ENCODE measurements at places on chromosomes 2 and 18.

DNA sequence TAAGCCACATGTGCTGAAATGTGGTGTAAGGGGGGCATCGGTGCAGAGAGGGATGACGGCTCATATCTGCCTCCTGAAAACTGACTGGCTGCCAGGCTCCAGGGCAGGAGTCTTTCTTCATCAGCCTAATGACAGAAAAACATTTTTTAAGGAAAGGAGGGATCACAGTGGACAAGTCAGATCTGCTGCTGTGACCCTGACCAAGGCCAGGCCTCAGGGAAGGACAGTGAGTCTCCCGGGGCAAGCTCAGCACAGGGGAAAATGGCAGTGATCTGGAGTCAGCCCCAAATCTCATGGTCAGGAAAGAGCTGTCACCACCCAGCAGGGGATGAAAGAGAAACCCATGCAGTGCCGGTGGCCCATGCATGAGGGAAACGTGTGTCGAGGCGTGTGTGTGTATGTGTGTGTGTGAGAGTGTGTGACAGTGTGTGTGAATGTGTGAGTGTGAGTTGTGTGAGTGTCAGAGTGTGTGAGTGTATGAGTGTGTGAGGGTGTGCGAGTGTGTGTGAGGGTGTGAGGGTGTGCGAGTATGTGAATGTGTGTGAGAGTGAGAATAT, 134.5 kb downstream of the INHBB start:
- no peak for DNase-seq

DNA sequence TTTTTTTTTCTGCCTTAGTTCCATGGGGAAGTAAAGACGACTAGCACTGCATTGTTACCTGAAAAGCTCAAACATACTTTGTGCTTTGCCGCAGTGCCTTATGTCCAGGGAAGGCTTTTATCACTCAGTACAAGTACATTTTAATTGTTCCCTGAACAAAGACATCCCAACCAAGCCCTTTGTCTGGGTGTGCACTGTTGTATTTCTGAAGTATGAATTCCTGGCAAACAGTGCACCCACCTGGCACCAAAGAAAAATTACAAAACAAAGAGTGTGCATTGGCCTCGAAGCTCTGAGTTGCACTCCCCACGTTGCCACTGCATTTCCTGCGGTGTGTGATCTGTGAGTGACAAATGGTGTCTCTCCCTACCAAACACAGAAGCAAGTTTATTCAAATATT, 858.5 kb upstream of the PIK3C3 start:
- DNase-seq, result no peak

GRCh38 chr2:43455731-43456642, 139.9 kb downstream of the THADA start:
- no peak for DNase-seq

DNA sequence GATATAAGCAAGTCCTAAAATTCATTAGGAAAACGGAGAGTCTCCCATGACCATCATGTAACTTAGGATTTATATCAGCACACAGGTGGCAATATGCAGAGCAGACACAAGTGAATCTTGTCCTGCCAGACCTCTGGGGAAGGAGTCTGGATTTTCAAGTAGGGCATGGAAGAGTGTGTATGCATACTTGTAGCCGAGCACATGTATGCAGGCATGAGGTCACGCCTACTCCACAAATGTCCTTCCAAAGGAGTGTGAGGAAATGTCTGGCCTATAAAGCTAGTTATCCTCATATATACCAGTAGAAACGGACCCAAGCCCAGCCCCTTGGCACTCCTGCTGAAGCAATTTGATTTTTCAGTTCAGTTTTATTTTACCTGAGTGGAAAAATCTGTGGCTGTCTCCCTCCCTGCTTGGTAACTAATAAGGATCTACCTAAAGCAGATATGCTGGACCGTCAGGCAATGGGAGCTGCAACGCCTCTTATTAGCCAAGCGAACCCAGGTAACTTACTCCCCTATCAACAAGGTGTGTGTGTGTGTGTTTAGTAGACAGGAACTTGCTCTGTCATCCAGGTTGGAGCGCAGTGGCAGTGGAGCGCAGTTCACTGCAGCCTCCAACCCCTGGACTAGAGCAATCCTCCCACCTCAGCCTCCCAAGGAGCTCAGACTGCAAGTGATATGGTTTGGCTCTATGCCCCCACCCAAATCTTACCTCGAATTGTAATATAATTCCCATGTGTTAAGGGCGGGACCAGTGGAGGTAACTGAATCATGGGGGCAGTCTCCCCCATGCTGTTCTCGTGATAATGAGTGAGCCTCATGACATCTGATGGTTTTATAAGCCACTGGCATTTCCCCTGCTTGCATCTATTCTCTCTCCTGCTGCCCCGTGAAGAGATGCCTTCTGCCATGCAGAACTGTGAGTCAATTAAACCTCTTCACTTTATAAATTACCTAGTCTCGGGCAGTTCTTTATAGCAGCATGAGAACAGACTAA, 2.8 kb downstream of the STAT1 start:
- no peak for DNase-seq

GRCh38 chr2:70517804-70518203, 35.8 kb downstream of the TGFA start:
- no peak for DNase-seq

- DNase-seq, result no peak
These were observed 72.1 kb downstream of the COL6A3 start for GRCh38 chr2:237341872-237342271.

- DNase-seq, result no peak
These were observed 232.1 kb downstream of the NDUFA10 start for GRCh38 chr2:239793086-239793485.

DNA sequence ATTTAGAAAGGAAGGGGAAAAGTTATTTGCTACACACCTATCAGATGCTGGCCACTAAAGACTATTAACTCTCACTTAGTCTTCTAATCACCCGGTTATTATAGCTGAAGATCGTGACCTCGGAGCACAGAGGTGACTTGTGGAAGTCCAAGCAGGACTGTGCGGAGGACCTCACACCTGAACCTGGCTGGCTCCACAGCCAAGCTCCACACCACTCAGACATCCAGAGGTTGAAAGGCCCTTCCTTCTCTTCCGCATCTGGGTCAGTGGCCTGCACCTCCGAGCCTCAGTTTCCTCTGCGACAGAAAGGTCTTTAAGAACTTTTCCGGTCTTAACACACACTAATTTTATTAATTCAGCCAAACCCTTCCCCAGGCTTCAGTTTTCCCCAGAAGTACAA, 57.9 kb downstream of the TNS1 start:
- DNase-seq, result no peak

DNA sequence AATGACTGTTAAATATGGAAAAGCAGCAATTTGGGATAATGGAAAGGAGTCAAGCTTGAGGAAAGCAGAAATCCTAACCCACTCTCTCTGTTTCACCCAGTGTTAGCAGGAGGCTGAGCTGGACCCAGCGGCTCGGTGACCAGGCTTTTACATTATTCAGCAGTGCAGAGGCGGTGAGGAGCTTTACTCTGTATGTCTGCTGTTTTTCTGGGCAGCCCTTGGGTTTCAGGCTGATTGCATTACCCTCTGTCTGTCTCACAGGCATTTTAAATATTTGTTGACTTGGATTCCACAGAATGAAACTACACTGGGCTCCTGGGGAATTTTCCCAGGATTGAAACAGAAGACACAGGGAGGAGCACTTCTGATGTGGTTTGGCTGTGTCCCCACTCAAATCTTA, 368.0 kb downstream of the GALR1 start:
- DNase-seq, result no peak

DNA sequence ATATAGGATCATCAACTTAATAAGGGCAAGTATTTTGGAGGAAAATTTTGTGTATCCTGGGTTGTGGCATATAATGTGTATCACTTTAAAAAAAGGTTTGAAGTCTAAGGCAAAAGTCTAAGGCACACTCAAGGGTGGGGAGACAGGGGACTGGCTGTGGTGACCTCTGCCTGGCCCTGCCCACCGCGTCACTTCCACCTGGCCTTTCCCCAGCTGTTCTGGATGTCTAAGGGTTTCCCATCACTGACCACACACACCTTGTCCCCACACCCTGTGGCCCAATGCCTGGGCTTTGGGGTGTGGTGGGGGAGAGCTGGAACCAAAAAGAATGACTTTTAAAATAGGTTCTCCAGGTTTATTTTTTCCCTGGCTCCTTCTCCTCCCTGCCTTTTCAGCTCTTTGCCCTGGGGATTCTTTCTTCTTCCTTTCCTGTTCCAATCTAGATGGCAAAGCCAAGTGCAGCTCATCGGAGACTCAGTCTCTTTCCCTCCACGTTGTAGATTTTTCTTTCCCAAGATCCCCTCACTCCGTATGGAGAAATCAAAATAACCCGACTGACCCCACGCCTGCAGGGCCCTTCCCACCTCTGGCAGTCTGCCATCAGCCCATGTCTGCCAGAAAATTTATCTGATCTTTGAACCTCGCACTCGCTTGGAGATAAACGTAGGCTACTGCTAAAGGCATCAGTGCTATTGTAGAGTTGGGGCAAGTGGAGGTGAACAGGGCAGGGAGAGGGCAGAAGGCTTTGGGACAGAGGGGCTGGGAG, 257.2 kb downstream of the DYSF start:
- DNase-seq, result no peak

GRCh38 chr18:54845787-54846186, 17.5 kb downstream of the RAB27B start:
- DNase-seq, result no peak

DNA sequence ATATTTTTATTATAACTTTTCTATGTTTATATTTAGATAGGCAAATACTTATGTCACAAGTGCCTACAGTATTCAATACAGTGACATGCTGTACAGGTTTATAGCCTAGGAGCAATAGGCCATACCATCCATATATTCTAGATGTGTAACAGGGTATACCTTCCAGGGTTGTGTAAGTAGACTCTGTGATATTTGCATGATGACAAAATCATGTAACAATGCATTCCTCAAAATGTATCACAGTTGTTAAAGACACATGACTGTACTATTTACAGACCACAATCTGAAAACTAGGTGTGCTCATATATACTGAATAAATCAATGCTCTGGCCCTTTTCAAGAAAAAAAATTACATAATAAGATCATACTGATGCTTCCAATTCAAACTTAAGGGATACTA, 433.2 kb upstream of the RGPD4 start:
- no peak for DNase-seq

- DNase-seq, result no peak
These were observed 82.6 kb upstream of the CYP1B1 start for GRCh38 chr2:38158378-38159118.

- no peak for DNase-seq
These were observed 1.3 kb downstream of the AMMECR1L start for GRCh38 chr2:127884436-127884835.

Data from CD4-positive, alpha-beta T cell (primary cell).